ENCODE measurements at places on chromosomes 2 and 18.

DNA sequence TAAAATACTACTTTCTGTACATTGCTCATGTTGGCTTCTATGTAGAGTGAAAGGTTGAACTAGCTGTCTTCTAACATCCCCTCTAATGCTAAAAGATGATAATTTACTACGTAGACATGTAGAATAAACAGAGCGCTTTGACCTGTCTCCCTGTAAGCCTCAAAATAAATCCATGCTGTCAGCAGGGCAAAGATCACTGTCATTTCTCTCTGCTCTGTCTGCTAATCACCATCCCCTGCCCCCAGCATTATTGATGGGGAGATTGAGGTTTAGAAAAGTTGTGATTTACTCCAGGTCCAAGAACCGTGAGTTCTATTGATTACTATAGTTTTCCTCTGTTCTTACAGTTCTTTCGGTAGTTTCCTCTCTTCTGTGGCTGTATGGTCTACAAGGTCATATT lies 39.0 kb upstream of the GRHL1 start:
- no peak for DNase-seq

DNA sequence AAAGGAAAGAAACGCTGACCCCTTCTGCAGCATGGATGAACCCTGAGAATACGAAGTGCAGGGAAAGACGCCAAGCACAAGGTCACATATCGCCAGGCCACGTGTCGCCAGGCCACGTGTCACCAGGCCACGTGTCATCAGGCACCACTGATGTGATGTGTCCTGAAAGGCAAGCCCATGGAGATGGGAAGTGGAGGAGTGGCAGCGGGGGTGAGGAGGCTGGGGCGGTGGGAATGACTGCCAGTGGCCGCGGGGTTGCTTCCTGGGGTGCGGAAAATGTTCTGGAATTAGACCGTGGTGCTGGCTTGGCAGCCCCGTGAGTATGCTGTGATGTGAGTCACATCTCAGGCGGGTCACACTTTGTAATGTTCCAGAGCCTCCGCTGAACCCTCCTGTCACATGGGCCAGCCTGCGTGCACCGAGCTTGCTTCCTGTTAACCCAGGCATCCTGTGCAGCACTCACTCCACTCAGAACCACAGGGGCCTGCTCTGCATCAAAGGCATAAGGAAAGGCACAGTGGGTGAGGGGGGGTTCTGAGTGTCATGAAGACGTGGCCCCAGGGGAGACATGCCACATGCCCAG lies 39.0 kb downstream of the SLC66A2 start:
- DNase-seq = peak; percentile 37

- peak; percentile 38 for DNase-seq
Measured at GRCh38 chr2:168211664-168212163, 35.7 kb downstream of the STK39 start.

DNA sequence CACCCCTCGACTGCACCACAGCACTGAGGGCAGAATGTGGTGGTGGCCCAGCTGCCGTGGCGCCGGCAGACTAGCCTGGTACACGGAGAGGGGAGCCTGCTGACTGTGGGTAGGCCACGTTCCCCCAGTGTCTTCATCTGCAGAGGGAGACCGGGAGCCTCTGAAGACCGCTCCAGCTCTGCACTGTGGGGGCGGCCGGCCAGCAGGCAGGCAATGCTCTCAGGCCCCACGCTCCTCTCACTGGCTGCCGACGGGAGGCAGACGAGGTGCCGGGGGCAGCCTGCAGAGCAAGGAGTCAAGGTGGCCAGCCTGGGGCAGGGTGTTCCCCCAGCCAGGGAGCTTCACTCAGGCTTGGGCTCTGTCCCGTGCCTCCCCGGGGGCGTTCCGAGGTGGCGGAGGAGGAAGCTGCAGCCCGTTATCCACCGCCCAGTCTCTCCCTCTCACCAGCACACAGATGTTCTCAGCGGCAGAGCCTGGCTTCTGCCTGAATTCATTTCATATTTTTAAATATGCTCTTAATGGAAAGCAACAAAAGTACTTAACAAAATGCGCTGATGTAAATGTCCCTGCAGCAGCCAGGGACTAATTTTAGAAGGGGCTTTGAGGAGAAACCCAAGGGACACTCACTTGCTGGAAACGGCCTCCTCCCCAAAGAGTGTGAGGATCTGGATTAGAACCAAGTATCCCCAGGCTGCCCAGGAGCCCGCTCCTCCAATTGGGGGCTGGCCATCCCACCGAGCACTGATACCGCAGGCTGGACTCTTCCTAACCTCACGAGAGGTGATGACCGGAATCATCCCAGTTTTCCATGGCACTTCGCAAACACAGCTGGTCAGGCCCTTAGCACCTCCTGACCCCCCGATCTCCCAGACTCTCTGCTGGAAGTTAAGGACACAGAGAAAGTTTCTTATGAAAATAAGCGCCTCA lies 87.8 kb downstream of the HDAC4 start:
- no peak for DNase-seq

DNA sequence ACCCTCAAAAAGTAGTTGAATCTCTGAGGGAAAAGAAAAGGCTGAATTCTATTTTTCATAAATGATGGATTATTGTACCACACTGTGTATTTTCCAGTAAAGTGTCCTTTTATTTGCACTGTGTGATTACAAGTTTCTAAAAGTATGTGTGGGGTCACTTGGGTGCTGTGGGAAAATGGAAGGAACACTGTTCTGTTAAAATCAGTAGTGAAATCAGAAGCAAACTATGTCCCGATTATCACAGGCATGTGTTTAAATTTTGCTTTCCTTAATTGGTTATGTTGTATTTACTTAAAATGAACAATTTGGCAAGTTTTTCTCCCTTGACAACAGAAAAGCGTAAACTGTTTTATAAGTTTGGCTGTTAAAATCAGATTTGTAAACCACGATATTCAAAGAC lies 353.1 kb downstream of the ARHGAP15 start:
- no peak for DNase-seq

DNA sequence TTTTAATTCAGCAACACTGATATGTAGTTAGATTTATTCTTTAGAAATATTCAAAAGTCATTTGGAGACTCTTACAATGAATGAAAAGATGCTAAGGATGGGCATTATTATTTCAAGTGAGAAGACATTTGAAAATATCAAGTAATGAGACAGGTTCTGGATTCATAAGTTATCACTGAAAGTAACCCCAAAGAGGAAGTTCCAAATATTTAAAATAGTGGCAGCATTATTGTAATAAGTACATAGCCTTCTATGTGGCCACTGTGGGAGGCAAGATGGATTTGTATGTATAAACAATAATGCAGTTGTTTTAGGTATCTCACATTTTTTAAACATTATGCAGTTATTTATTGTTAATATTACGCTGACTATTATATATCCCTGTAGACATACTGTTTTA lies 29.7 kb downstream of the ZC3H6 start:
- no peak for DNase-seq

GRCh38 chr2:151729837-151730236 lies 4.4 kb downstream of the NEB start:
- DNase-seq = no peak

DNA sequence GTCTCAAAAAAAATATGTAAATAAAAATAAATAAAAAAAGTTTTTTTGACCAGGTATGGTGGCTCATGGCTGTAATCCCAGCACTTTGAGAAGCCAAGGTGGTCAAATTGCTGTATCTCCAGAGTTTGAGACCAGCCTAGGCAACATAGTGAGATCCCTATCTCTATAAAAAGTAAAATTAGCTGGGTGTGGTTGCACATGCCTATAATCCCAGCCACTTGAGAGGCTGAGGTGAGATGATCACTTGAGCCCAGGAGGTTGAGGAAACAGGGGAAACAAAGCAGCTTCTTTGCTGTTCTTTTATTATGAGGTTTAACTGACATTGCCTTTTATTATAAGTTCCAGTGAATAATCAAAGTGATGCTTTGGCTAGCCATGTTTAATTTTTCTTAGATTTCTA lies 25.0 kb downstream of the ACTR2 start:
- DNase-seq = no peak

DNA sequence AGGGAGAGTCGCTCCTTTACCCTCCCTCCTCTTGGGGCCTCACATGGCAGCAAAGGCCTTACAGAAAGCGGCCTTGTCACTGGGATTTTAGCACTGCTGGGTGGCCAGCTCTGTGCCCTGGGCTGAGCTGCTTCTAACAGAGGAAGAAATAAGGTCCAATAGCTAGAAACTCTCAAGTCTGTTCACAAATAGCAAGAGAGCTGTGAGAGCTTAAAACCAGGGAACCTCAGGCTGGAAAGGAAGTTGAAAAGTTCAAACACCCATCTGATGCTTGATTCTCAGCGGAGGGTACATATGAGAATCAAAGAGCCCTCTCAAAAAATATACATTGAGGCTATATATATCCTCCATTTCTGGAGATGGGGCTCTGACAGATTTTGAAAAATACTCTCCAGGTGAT lies 54.7 kb downstream of the ST6GAL2 start:
- no peak for DNase-seq

DNA sequence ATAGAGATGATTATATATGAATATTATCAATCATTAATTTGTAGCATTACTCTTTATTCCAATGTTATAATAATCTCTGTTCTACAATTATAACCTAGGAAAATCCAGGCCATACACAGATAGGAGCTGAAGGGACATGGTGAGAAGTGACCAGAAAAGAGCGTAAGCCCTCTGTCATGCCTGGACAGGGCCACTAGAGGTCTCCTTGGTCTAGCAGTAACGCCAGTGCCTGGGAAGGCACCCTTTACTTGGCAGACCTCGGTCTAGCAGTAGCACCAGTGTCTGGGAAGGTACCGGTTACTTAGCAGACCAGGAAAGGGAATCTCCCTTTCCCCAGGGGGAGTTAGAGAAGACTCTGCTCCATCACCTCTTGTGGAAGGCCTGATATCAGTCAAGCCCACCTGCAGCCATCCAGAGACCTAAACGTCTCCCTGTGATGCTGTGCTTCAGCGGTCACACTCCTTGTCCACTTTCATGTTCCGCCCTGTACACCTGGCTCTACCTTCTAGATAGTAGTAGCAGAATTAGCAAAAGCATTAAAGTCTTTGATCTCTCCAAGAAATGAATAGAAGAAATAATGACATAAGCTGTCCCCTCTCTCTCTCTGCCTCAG lies 447.5 kb upstream of the FSIP2 start:
- no peak for DNase-seq

GRCh38 chr2:131156452-131157149 lies 51.5 kb downstream of the PLEKHB2 start:
- no peak for DNase-seq

DNA sequence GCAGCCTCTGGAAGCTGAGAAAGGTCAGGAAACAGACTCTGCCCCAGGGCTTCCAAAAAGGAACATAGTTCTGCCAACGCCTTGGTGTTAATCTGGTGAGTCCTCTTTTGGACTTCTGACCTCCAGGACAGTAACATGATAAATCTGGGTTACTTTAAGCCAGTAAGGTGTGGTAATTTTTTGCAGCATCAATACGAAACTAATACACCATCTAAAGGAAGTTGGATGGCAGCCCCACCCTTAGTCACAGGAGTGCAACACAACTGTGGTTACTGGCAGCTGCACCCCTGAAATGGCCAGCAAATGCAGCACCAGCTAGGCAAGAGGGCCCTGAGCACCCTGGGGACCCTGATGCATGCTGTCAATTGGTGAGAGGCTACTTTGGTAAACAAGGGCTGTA lies 25.8 kb downstream of the CREG2 start:
- no peak for DNase-seq

DNA sequence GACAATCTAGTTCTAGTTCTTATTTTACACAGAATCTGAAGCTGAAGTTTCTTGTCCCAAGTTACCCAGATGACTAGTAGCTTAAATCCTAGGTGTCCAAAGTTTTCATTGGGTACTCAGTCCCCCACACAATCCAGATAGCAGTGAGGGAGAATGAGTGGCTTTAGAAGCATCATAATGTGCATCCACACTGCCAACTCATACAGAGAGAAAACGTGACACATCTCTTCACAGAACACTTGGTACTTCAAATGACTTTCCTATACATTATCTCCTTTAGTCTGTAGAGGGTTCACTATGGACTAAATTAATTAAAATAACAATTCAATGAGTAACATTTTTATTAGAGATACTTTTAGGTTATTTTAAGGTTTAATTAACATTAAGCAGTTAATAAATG lies 45.2 kb downstream of the STRADB start:
- DNase-seq = no peak

DNA sequence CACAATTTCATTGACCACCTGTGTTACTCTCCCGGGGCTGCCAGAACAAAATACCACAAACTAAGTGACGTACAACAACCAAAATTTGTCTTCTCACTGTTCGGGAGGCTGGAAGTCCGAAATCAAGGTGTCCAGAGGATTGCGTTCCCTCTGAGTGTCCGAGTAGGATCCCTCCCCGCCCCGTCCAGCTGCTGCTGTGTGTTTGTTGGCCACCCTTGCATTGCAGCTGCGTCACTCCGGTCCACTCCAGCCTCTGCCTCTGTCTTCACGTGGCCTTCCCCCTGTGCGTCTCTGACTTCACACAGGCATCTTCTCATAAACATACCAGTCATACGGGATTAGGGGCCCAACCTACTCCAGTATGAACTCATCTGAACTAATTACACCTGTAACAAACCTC lies 251.8 kb upstream of the SMIM21 start:
- no peak for DNase-seq

- DNase-seq = no peak
Measured at GRCh38 chr2:168054657-168055056, 192.7 kb downstream of the STK39 start.

GRCh38 chr2:151771599-151772358 lies 37.5 kb upstream of the NEB start:
- no peak for DNase-seq

DNA sequence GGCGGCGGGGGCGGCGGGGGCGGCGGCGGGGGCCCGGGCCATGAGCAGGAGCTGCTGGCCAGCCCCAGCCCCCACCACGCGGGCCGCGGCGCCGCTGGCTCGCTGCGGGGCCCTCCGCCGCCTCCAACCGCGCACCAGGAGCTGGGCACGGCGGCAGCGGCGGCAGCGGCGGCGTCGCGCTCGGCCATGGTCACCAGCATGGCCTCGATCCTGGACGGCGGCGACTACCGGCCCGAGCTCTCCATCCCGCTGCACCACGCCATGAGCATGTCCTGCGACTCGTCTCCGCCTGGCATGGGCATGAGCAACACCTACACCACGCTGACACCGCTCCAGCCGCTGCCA lies 644 bp downstream of the ONECUT2 start:
- DNase-seq = no peak

GRCh38 chr2:21552981-21553380 lies 429.2 kb downstream of the TDRD15 start:
- no peak for DNase-seq

GRCh38 chr2:106314444-106314843 lies 120.3 kb upstream of the UXS1 start:
- DNase-seq = no peak

- no peak for DNase-seq
Measured at GRCh38 chr18:46429649-46430224, 227.3 kb downstream of the LOXHD1 start.

DNA sequence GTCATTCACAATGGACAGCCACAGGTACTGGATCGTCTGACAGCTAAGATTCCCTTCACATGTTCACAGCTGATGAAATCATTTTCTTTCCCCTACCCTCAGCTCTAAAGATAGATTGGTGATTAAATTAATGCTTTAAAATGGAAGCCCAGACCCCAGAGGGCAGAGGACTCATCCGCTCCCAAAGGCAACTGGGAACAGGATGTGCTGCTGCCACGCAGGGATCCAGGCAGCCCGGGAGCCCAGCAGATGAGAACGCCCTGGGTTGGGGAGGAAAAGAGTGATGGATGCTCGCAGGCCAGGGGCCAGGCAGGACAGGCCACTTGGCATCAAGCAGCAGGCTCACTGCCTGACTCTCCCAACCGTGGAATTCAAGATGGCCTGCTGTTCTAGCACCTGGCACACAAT lies 41.3 kb downstream of the HDHD2 start:
- no peak for DNase-seq

Measured in activated naive CD4-positive, alpha-beta T cell treated with anti-CD3 and anti-CD28 coated beads, Interleukin-2, amount 50 U/mL, for 16 hours (primary cell).